ENCODE measurements at places on chromosomes 7 and 10.

DNA sequence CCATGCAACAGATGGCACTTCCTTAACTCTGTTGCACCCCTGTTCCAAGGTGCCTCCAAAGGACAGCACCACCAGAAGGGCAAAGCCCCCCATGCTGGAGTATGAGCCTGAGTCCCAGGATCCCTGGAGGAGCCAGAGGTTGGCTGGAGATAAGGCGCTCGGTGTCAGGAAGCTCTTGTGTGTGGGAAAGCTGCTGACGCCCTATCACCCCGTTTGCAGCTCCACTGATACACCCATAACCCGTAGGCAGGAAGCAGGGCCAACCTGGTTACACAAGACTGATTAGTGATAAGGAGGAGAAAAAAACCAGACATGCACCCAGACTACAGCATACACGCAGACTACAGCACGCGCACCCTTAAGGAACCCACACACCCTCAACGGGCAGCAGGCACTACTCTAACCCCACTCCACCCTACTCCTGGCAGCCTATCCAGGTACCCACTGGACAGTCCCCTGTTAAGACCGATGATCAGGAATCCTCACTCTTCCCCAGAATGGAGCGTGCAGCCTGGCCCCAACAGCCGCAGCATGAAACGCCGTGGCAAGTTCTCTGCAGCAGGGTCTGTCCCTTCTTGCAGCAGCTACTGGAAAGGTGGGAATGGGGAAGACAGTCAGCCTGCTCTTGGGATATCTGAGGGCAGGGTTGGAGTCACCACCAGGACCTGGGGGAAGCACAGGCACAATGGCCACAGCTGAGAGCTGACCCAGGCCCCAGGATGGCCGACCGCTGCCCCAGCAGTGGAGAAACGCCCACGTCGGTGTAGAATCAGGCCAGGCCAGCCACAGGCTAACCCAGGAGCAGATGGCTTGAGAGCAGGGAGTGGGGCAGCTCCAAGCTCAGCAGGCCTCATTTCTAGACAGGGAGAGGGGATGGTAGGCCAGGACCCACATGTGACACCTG is 38.3 kb upstream of the TUBB8 start:
- DNase-seq, result no peak

DNA sequence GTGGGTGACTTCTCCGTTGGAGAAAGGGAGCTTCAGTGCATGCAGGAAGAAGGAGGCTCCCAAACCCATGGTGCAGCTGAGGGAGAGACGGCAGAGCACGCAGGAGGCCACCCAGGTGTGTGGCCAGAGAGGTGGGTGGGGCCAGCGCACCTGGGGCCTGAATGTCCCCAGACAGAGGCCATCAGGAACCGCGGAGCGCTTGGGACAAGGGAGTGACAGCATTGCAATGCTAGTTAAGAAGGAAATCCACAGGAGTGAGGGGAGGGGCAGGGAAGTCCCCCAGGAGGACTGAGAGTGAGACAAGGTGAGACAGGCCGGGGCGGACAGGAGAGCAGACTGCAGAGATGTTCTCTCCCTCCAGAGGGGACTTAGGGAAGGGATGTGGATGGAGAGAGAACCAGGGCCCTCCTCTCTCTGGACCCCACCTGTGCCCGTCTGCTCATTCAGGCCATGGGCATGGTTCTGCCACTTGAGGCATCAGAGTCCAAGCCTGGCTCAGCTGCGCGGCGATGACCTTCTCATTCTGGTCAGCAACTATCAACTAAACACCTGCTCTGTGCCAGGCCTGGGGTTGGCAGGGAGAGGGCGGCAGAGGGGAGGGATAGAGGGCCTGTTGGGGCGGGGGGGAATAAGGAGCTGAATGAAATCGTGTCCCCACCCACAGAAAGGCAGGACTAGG is 69.4 kb upstream of the COL13A1 start:
- DNase-seq, result no peak

DNA sequence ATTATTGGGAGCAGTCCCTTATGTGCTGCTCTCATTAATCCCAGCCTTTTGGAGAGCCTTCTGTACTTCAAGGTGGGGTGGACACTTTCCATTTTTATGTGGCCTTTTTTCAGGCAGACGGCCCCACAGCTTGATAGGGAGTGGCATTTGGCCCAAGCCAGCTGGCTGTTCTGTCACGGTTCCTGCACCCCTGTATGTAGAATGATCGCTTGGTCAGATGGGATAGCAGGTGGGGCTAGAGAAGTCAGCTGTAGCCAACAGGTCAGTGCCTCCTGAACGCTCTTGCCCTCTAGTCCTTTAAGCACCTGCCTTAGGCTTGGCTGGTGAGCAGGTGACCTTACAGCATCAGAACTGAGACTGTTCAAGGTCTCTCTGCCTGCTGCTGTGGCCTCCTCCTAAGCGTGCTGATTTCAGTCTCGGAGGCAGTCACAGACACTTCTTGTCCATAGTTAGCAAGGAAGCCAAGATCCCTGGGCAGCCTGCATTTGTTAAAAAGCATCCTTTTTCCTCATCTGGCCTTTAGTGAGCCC is 95.3 kb downstream of the LRRC4 start:
- no peak for DNase-seq

DNA sequence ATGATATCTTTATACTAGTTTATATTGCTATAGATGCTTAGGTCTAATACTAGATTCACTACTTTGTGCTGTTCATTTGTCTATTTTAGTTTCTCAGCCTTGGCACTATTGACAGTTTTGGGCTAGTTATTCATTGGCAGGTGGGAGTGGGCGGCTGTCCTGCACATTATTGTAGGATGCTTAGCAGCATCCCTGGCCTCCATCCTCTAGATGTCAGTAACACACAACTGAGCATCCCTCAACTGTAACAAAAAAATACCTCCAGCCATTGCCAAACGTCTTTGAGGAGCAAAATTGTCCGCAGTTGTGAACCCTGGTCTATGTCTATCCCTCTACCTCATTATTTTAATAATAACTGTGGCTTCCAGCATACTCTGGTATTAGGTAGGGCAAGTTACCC is 34.4 kb upstream of the PNLIP start:
- no peak for DNase-seq

GRCh38 chr7:69596723-69597277 is 1.5 kb upstream of the AUTS2 start:
- no peak for DNase-seq

- no peak for DNase-seq
Measured at GRCh38 chr7:157745721-157746709, 409.2 kb downstream of the DNAJB6 start.

DNA sequence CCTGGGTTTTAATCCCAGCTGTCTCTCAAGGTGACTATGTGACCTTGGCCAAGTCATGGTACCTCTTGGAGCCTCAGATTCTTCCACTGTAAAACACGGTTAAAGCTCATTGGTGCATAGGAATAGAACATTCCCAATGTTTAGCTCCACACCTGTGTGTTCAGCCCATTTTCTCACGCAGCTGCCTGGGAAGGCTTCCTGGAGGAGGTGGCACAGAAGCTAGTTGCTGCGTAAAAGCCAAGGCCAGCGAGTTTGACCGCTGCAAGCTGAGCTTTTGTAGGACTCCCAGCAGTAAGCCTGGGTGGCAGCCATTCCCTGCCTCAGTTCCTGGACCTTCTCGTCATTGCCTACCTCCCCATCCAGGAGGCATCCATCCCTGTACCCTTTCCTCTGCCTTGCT is 326.6 kb downstream of the RPS24 start:
- no peak for DNase-seq

GRCh38 chr10:73893426-73893825 is 17.5 kb upstream of the PLAU start:
- DNase-seq, result no peak

DNA sequence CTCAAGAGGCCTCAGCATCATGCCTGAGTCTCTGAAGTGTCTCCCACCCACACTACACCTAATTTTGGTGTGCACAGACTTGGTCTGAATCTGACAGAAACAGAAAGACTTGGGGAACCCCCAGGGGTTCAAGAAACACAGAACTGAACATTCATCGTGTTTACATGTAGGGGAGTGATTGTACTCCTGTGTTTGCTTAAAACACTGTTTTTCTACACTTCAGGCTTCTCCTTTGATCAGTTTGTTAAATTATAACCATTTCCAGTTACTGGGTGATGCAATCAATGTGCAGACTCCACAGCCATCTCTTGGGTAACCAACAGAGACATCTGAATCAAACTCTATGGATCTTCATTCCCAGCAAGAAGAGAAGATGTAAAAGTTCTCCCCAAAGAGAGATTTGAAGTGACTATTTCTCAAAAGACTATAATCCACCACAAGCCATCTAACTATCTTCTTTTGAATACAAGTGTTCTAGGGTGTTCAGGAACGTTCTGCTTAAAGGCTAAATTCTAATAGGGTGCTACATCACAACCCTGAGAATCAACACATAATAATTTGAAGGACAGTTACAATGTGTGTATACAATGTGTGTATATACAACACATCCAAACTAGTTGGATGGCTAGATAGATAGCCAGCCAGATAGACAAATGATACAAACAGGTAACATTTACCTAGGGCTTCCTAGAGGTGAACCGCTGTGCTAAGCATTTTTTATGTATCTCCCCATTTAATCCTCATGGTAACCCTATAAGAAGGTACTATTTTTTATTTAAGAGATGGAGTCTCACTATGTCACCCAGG is 34.2 kb downstream of the DNAJC12 start:
- DNase-seq, result no peak

DNA sequence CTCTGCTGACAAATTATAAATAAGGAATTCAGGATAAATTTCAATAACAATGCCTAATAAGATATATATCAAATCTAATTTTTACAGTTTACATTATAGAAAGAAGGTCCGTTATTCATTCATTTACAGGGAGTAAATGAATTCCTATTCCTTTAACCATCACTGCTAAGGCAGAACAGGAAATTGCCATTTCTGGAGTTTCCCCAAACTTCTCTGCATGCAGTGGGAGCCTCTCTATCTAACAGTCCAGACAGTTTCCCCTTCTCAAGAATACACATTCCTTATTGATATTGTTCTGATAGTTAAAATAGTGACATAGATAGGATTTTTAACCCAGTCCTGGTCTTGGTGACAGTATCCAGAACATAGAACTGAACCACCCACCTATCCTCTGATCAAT is 24.3 kb downstream of the MKI67 start:
- DNase-seq, result peak; percentile 42

Data from inflammatory macrophage (primary cell).